T-cell (primary cell): ENCODE measurements at places on chromosomes 4 and X.
A peak's percentile ranks its signal among the peaks of the same experiment; 100 is the strongest.

GRCh38 chr4:165971933-165972332 is 98.9 kb downstream of the TLL1 start:
- DNase-seq = no peak

DNA sequence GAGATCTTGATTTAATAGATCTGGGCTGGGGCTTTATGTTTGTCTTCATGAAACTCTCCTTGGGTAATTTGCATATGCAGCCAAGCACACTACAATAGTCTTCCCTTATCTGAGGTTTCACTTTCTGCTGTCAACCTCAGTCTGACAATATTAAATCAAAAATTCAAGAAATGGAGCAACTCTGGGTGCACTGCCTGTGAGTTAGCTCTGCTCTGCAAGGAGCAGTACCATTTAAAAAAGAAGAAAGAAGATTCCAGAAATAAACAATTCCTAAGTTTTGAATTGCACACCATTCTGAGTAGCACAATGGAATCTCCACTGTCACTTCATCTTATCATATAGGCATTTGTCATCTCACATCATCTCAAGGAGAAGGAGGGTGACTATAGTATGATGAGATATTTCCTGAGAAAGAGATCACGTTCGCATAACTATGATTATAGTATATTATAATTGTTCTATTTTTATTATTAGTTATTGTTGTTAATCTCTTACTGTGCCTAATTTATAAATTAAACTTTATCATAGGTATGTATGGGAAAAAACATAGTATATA is 9.4 kb downstream of the FNIP2 start:
- DNase-seq = no peak

DNA sequence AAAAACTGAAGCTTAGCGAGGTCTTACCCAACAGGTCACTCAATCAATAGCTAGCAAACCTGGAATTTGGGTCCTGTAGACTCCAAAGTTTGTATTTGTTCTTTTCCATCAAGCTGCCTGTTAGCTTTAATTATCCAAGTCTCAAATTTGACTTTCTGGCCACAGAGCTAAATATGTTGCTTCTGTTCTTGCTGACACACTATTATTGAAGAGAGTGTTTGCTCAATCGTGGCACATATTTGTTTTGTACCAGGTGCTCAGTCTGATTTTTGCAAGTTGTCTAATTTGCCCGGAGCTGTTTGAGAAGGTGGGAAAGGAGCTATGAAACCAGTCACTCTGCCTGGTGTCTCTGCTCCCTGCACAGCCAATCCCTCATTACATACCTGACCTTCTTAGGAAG is 41.7 kb upstream of the FRMD7 start:
- DNase-seq = no peak

DNA sequence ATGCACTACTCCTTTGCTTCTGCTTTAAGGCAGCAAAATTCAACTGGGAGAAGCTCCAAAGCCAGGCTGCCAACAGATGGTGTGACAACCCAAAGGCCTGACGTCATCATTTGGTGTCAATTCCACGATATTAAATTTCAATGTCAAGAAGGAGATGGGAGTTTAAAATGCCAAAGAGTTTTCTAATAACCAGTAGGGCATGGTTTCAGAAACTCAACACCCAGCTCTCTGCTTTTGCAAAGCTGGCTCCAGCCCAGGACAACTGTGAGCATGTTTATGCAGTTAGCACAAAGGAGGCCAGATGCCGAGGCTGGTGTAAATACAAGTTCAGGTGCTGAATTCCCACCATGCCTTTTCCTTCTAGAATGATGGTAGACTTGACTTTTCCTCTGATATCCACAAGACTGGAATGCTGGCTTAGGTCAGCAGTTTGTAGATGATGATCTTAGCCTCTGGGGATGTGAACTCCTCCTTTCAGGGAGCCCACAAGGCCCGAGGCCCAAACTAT is 67.3 kb downstream of the AFAP1 start:
- DNase-seq = no peak

DNA sequence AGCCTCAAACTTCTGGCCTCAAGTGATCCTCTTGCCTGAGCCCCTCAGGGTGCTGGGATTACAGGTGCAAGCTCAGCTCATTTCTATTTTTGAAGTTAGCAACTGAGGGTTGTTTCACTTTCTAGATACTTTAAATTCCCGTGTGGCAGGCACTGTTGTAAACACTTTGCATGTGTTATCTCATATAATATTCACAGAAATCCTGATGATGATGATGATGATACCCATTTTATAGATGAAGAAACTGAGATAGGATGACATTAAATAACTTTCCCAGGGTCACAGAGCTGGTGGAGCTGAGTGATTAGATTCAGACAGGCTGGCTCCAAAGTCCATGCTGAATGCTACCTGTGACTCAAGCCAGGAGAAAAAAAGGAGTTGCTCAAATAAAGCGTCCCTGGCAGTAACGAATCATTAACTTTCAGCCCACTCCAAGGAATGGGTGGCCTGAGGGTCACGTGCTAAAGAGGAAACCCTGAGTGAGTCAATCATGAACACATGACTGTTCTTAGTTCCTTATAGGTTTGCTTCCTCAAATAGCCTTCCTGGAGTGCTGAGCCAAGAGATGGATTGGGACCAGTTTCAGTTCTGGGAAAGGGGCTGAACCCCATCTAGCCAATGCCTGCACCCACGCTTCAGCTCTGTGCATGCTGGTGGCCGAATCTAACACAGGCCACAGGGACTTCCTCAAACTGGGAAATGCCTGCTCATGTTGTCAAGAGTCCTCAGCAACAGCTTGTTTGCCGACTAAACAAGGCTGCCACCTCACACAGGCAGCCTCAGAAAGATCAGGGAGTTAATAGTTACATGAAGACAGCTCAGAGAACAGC is 52.8 kb downstream of the RBM47 start:
- no peak for DNase-seq

- DNase-seq = no peak
Observed at GRCh38 chrX:125205133-125205917, 114.3 kb upstream of the TEX13C start.

DNA sequence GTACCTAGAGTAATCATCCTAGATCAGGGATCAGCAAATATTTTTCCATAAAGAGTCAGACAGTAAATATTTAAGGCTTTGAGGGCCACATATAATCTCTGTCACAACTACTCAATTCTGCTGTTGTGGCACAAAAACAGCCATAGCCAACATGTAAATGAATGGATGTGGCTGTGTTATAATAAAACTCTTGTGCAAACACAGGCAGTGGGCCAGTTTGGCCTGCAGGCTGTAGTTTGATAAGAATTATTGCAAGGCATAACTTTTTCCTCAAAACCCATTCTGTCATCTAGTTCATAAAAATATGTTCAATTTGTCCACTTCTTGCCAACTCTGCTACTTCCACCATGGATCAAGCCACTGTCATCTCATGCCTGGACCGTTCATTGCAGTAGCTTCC is 39.4 kb upstream of the SHROOM4 start:
- DNase-seq = no peak

GRCh38 chr4:143184217-143184502 is 557 bp upstream of the USP38 start:
- no peak for DNase-seq

GRCh38 chr4:17763931-17764330 is 17.5 kb downstream of the FAM184B start:
- no peak for DNase-seq

- DNase-seq = no peak
Observed at GRCh38 chr4:181475781-181476507, 767.3 kb upstream of the TENM3 start.

DNA sequence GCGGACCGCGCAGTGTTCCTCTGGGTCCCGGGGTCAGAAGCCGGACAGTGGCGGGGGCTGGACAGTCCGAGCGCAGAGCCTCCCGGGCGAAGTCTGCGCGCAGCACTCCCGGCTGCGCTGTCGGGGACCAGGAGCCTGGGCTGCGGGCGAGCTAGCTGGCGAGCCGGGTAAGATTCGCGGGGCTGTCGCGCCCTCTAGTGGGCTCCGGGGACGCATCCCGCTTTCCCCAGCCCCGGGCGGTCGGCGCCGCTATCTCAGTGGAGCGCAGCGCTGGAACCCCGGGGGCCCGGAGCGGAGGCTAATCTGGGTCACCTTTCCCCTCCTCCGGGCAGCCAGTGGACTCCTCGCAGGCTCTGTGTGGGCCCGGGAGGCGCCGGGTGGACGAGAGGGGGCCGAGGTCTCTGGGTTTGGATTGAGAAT is 4.2 kb downstream of the PDGFRA start:
- peak; percentile 58 for DNase-seq

DNA sequence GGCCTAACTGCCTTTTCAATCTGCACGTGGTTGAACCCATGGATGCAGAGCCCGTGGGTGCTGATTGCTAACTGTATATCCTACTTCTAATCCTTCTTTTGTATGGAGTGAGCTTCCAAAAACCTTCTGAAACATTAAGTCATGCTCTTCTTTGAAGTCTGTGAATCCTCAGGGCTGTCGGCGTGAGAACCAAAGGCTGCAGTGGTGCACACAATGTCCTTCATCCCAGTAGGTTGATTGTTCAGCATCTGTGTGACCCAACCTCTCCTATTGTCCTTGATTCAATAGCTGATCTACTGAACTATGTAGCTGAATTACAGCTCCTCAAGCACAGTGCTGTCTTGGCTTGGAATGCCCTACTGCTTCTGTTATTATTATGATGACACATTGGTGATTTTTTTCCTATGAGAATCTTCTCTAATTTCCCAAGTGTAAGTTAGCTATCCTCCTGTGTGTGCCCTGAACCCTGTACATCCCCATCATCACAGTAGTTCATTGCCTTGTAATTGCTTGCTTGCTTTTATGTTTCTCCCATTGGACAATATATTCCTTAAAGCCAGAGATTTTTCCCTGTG is 294.6 kb downstream of the TRIML1 start:
- DNase-seq = no peak

GRCh38 chr4:37797374-37797773 is 29.1 kb upstream of the PGM2 start:
- no peak for DNase-seq

DNA sequence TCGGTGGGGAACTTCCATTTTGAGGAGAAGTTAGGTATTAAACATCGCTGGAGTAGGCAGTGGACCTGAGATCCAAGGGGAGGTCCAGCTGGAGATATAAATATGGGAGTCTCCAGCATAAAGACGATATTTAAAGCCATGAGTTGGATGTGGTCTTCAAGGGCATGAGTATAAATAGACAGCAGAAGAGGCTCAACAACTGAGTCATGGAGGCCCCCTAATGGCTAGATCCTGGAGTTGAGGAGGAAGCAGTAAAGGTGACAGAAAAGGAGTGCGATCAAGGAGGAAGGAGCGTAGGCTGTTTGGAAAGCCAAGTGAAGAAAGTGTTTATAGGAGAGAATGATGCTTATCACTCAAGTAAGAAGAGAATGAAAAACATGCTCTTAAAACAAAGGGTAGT is 18.1 kb upstream of the APBB2 start:
- DNase-seq = no peak

GRCh38 chr4:173367285-173367684 is 3.5 kb upstream of the SAP30 start:
- DNase-seq = no peak

DNA sequence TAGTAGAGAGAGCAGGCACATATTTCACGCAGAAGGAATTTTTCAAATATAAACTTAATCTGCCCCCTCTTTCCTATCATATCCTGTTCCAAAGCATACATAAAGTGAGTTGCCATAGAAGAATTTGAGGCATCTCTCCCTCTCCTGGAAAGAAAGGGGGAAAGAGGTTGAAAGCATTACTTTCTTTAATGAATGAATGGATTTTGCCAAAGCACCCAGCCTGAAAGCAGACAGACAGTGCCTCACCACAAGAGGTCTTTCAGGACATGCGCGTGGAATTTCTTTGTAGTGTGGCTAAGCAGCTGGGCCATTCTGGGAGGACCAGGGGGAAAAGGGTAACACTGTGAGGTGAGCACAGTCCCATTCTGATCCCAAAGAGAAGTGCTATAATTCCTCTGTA is 651.4 kb downstream of the IQCM start:
- DNase-seq = no peak

DNA sequence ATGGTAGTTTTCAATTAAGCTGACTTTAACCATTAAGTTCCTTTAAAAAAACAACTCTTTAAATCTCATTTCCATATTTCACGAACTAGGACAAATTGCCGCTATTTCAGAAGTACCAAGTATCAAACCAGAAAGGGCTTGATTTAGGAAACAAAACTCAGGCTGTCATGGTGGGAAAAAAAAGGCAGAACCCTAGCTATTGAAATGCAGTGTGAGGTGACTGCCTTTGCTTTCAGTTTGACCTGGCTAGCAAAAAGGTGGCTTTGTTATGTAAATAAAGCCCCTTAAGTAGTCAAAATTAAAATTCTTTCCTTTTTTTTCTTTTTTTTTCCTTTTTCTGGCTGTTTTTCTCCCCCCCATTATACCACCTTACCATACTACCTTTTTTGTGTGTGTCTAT is 40.6 kb upstream of the CYP2U1 start:
- no peak for DNase-seq

GRCh38 chrX:77434962-77435361 is 12.2 kb upstream of the FGF16 start:
- DNase-seq = no peak

GRCh38 chr4:93416344-93417128 is 412.0 kb upstream of the ATOH1 start:
- no peak for DNase-seq

- DNase-seq = no peak
Observed at GRCh38 chr4:168449719-168450452, 30.4 kb downstream of the DDX60L start.

GRCh38 chr4:8921465-8921864 is 49.8 kb upstream of the HMX1 start:
- no peak for DNase-seq

GRCh38 chr4:19213388-19213787 is 1038.3 kb upstream of the SLIT2 start:
- DNase-seq = no peak

DNA sequence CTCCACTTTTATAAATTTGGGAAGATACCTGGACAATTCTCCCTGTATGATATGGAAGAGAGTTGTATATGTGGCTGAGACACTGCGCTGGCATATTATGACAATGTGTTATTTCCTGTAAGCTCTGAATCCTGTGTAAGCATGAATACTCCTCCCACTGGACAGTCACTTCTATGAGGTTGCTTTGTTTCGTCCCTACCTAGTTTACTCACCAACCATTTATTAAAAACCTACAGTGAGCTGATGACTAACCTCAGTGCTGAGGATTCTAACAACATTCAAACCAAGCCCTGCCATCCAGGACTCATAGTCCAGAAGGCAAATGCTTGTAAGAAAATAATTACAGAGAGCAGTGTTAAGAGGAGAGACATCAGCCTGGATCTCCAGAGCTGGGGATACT is 1632.9 kb upstream of the TENM3 start:
- no peak for DNase-seq

DNA sequence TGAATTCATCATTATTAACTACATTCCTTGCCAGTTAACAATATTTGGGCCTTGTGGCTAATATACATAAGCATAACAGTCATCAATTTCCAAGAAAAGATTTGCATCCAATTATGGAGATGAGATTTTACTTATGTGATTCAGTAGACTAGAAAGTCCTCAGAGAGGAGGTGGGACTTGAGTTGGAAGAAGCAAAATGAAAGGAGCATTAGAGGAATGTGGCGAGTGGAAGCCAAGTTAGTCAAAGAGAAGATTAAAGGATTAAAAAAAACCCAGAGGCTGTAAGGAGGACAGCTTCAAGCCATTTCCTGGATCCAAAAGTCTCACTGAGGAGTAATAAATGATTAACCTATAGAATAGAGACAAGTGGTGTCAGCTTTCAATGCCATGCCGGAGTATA is 1099.4 kb upstream of the IGFBP7 start:
- no peak for DNase-seq

GRCh38 chrX:41580423-41581064 is 108.2 kb upstream of the GPR34 start:
- no peak for DNase-seq

- DNase-seq = no peak
Observed at GRCh38 chrX:38856670-38857265, 55.5 kb downstream of the MID1IP1 start.

- DNase-seq = no peak
Observed at GRCh38 chr4:5893004-5893580, at the start of gene CRMP1. Gene CRMP1, minus strand, starts transcription at chr4:5893086. Its CDS starts 117 bp downstream, at chr4:5892969.
